Pancreas (tissue), 10 donors: ENCODE measurements at places on chromosomes 2 and 18. TPM values are rescaled to one million over a fixed set of nuclear protein-coding genes. Genes with fewer than 3 reads are reported as not detected.
A peak's percentile ranks its signal among the peaks of the same experiment; 100 is the strongest.

MEMO1 gene
- 13.0 TPM for total RNA-seq

DNA sequence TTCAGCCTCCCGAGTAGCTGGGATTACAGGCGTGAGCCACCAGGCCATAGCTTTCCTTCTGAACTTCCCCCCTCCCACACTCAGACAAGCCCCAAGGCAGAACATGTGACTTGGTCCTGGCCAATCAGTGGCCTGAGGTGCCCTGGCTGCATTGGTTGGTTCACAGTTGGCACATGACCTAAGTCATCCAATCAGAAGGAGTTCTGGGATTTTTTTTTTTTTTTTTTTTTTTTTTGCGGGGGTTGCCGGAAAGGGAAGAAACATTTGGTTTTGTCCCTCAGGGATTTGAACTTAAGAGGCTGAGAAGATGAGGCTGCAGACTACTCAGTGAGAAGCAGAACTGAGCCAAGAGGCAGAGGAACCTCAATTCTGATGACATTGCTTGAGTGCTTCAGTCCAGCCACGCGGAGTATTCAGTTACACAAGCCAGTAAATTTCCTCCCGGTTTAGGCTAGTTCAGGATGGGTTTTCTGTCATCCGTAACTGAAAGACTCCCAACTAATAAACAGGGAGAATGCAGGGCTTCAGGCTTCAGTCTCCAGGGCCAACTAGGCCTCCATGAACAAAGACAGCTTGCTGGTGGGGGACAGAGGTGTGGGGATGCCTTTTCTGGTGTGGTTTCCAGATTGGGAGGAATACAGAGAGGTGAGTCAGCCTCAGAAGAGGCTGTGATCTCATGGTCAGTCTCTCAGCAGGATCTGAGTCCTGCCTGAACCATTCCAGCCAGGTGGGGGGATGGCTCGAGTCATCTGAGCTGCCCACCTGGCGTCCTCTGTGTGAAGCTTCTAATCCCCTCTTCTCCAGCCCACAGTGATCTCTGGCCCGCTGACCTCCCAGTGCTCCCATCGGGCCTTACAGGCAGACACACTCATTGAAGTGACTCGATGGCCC, 9.2 kb downstream of the PTMA start:
- H3K27ac ChIP-seq: no peak overlapping the region
- H3K4me1 ChIP-seq: no peaks in the 10 kb centered on the region
- H3K27me3 ChIP-seq: no peaks in the 10 kb centered on the region
- no peak overlapping the region for H3K4me3 ChIP-seq
- DNase-seq: no peak
- peaks cover 2% of the 10 kb centered on the region for H3K36me3 ChIP-seq

GRCh38 chr2:205759257-205759656, 77.0 kb downstream of the NRP2 start:
- H3K27me3 ChIP-seq: no peaks in the 10 kb centered on the region
- no peaks in the 10 kb centered on the region for H3K36me3 ChIP-seq
- H3K4me3 ChIP-seq: no peak overlapping the region
- no peak overlapping the region for H3K27ac ChIP-seq
- DNase-seq: no peak

DNA sequence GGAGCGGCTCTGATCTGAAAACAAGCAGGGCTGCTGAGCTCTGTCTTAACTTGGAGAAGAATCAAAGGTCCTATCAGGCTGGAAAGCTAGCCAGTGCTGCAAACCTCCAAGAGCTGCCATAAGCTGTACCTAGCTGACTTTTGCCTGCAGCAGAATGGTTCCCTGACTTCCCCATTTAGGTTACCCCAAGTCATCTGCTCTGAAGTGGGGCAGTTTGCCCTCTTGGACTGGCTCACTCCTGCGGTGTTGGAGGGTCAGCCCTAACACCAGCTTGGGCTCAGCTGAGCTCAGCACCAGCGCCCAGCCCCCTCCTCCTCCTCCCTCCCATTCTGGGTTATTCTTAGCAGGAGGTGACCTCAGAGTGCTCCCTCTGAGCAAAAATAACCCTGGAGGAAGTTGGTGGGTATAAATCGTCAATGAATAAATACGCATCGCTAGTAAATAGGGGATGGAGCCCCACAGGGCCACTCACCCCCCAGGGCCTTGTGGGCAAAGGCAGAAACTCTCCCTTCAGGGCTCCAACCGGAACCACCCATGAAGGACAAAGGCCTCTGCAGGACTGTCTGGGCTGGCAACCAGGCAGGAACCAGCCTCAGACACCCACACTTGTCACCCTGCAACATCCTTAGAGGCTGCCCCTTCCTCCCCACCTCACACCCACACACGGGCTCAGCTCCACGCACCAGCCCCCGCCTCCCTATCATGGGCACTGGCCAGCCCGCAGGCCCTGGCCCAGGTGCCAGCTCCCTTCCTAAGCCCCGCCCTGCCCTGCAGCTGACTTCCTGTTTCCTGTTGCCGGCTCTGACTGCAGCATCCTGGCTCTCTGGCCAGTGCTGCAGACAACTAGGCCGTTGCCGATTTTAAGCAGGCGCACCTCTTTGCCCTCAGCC, 46.9 kb downstream of the DNMT3A start:
- no peaks in the 10 kb centered on the region for H3K4me1 ChIP-seq
- DNase-seq: peak; percentile 55
- no peaks in the 10 kb centered on the region for H3K36me3 ChIP-seq
- H3K27ac ChIP-seq: peak overlapping the region; percentile 1

STAT1 gene
- 51.8 TPM for total RNA-seq

DNA sequence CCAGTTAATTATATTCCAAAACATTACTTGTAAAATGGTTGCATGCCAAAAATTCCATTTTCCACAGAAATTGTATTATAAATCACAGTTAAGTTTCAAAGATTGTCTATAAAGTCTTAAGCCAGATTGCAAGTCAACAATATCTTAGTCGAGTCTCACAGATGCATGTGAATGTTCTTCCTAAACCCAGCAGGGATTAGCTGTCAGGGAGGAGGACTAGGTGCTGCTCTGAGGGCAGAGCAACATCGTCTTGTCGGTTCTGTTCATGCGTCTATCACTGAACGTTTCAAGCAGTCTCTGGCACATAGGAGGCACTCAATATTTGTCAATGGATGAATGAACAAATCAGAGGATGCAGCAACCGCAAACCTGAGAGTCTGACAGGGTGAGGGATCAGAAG, 27.0 kb downstream of the EPB41L3 start:
- H3K4me3 ChIP-seq: no peak overlapping the region
- no peaks in the 10 kb centered on the region for H3K4me1 ChIP-seq
- DNase-seq: no peak
- H3K27me3 ChIP-seq: no peaks in the 10 kb centered on the region

FOXI3 gene
- total RNA-seq: not detected

GRCh38 chr2:222982909-222983265, 69.1 kb upstream of the KCNE4 start:
- H3K27me3 ChIP-seq: no peaks in the 10 kb centered on the region
- no peak overlapping the region for H3K27ac ChIP-seq
- H3K36me3 ChIP-seq: no peaks in the 10 kb centered on the region
- no peak for DNase-seq

DNA sequence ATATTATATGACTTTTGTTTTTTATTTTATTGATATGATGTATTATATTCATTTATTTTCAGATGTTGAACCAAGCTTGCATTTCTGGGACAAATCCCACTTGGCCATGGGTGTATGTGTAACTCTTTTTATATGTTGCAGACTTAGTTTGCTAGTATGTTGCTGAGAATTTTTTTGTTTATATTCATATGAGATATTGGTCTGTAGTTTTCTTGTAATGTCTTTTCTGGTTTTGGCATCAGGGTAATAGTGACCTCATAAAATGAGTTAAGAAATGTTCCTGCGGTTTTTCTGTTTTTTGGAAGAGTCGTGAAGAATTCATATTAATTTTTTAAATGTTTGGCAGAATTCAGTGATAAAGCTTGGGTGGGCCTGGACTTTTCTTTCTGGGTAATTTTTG, 88.7 kb downstream of the ASB1 start:
- H3K27me3 ChIP-seq: no peaks in the 10 kb centered on the region
- H3K36me3 ChIP-seq: no peaks in the 10 kb centered on the region
- H3K4me3 ChIP-seq: no peak overlapping the region
- no peaks in the 10 kb centered on the region for H3K4me1 ChIP-seq

CEP192 gene
- total RNA-seq: 17.4 TPM

DNA sequence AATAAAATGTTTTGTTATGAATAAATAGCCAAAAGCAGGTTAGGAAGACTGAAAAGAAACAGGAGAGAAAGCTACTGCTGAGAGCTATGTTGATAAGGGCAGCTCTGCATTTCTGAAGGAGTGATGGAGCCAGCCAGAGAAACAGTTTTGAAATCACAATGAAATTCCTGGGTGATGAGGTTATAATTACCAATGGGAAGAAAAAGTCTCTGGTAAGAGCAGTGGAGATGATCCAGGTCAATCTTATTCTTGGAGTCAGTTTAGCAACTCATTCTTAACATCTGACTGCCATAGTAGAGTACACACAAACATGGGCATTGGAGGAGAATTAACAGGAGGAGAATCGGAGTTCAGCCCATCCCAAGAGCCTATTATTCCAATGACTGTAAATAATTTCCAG, 2.4 kb downstream of the ALKAL2 start:
- H3K4me3 ChIP-seq: peak overlapping the region; percentile 60
- no peak for DNase-seq
- no peaks in the 10 kb centered on the region for H3K27me3 ChIP-seq

GRCh38 chr18:11696451-11696850, 7.4 kb downstream of the GNAL start:
- DNase-seq: no peak
- no peaks in the 10 kb centered on the region for H3K27me3 ChIP-seq
- no peak overlapping the region for H3K27ac ChIP-seq
- no peaks in the 10 kb centered on the region for H3K4me1 ChIP-seq

GRCh38 chr2:172261292-172261691, 158.6 kb upstream of the DLX2 start:
- no peaks in the 10 kb centered on the region for H3K27me3 ChIP-seq
- no peaks in the 10 kb centered on the region for H3K4me1 ChIP-seq
- no peak overlapping the region for H3K4me3 ChIP-seq
- H3K36me3 ChIP-seq: no peaks in the 10 kb centered on the region
- no peak overlapping the region for H3K27ac ChIP-seq

SCN3A gene
- 0.08 TPM for total RNA-seq

GRCh38 chr2:170475878-170476277, 239.3 kb upstream of the SP5 start:
- no peaks in the 10 kb centered on the region for H3K36me3 ChIP-seq
- DNase-seq: no peak
- H3K27ac ChIP-seq: no peak overlapping the region
- H3K4me3 ChIP-seq: no peak overlapping the region

DNA sequence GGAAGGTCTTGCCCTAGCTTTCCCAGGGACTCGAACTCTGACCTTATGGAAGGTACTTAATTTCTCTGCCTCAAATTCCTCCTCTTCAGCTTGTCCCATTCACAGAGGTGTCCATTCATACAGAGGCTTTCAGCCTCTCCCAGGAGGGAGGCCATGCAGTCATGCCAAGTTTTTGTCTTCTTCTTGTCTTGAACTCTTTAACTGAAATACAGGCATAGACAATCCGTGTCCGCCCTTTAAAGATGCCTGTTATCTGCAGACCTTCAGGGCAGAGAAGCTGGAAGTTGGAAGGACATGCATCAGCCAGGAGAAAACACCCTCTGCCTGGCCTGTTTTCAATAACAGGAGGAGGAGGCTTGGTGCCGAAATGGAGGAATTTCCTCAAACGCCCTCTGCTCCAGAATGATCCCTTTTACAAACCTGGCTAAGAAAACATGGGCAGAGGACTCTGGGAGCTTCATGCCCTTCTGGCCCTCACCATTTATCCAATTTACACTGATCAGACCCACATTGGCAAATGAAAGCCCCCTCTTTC, 308.3 kb downstream of the MYCN start:
- H3K4me1 ChIP-seq: no peaks in the 10 kb centered on the region
- H3K4me3 ChIP-seq: no peak overlapping the region
- H3K36me3 ChIP-seq: no peaks in the 10 kb centered on the region
- H3K27me3 ChIP-seq: no peaks in the 10 kb centered on the region
- H3K27ac ChIP-seq: no peak overlapping the region
- no peak for DNase-seq

DNA sequence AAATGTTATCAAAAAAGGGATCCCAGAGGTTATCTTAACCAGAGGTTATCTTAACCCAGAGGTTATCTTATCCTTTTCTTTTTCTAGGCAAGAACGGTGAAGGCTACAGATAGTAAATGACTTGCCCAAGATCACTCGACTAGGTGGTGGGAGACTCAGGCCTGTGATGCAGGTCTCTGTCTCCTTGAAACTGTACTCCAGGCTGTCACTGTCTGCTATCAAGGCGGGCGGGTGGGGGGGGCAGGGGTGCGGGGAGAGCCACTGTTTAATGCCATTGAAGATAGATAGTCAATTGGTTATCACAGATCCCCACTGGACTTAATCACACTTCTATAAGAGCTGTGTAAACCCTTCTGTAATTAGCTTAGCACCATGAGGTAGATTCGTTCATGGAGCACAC, 315.9 kb upstream of the TCF4 start:
- H3K27me3 ChIP-seq: no peaks in the 10 kb centered on the region
- DNase-seq: no peak
- no peaks in the 10 kb centered on the region for H3K4me1 ChIP-seq
- H3K27ac ChIP-seq: no peak overlapping the region
- H3K4me3 ChIP-seq: no peak overlapping the region

- peaks cover 17% of the 10 kb centered on the region for H3K4me1 ChIP-seq
- no peak for DNase-seq
- no peaks in the 10 kb centered on the region for H3K36me3 ChIP-seq
- H3K27me3 ChIP-seq: no peaks in the 10 kb centered on the region
- H3K27ac ChIP-seq: no peak overlapping the region
Observed at GRCh38 chr2:157442636-157443035, 1.3 kb downstream of the CYTIP start.

ARL4C gene
- 9.4 TPM for total RNA-seq

GRCh38 chr2:160308915-160309314, 108.8 kb upstream of the ITGB6 start:
- H3K4me1 ChIP-seq: no peaks in the 10 kb centered on the region
- no peak for DNase-seq
- H3K36me3 ChIP-seq: no peaks in the 10 kb centered on the region
- H3K27me3 ChIP-seq: no peaks in the 10 kb centered on the region

GRCh38 chr2:232349546-232349945, 29.0 kb upstream of the ALPP start:
- no peaks in the 10 kb centered on the region for H3K27me3 ChIP-seq
- H3K4me3 ChIP-seq: no peak overlapping the region
- no peaks in the 10 kb centered on the region for H3K4me1 ChIP-seq
- DNase-seq: no peak
- no peaks in the 10 kb centered on the region for H3K36me3 ChIP-seq

CDK15 gene
- total RNA-seq: 0.09 TPM

GRCh38 chr18:69558052-69558451, 157.4 kb downstream of the DOK6 start:
- H3K4me1 ChIP-seq: no peaks in the 10 kb centered on the region
- H3K4me3 ChIP-seq: no peak overlapping the region
- H3K27ac ChIP-seq: no peak overlapping the region
- H3K27me3 ChIP-seq: no peaks in the 10 kb centered on the region
- DNase-seq: no peak
- no peaks in the 10 kb centered on the region for H3K36me3 ChIP-seq

ERMN gene
- total RNA-seq: not detected

DNA sequence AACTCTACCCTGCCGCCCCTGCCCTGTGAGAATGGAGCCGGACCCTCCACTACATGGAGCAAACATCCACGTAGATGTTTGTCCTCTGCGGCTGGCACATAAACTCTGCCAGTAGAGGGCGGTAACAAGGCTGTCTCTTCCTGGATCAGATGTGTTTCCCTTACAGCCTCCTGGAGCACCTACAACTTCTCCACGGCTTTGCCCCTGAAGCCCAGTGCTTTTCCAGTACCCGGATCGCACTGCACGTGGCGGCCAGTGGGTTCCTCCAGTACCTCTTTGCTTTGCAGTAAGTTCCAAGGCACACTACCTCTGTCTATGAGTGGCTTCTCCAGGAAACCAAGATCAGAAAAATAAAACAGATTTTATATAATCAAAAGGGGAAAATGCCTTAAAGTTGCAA, 651.3 kb downstream of the DCDC2C start:
- no peak overlapping the region for H3K27ac ChIP-seq
- H3K4me1 ChIP-seq: no peaks in the 10 kb centered on the region
- H3K36me3 ChIP-seq: no peaks in the 10 kb centered on the region
- DNase-seq: peak; percentile 57

MEP1B gene
- total RNA-seq: 0.18 TPM
